ENCODE measurements at places on chromosomes 11 and 22. TPM values are rescaled to one million over a fixed set of nuclear protein-coding genes. Genes with fewer than 3 reads are reported as not detected.

Gene PDGFB
- total RNA-seq: 7.1 TPM

Gene SCGB2A2
- not detected for total RNA-seq

Gene C22orf15
- 0.81 TPM for total RNA-seq

DNA sequence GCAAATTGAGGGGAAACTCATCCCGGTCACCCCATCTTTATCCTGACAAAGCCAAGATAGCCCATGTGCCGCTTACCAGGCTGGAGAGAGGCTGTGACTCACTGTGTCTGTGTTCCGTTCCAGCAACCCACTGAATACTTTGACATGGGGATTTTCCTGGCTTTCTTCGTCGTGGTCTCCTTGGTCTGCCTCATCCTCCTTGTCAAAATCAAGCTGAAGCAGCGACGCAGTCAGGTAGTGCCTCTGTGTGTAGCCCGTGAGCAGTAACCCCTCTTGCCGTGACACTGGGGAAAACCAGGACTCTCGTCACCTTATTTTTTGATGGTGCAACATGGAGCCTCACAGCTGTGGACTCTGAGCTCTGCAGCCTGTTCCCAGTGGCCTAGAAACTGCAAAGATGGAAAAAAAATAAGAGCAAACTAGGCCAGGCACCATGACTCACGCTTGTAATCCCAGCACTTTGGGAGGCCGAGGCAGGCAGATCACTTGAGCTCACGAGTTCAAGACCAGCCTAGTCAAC, 16.9 kb downstream of the C22orf31 start:
- no peak for DNase-seq

DNA sequence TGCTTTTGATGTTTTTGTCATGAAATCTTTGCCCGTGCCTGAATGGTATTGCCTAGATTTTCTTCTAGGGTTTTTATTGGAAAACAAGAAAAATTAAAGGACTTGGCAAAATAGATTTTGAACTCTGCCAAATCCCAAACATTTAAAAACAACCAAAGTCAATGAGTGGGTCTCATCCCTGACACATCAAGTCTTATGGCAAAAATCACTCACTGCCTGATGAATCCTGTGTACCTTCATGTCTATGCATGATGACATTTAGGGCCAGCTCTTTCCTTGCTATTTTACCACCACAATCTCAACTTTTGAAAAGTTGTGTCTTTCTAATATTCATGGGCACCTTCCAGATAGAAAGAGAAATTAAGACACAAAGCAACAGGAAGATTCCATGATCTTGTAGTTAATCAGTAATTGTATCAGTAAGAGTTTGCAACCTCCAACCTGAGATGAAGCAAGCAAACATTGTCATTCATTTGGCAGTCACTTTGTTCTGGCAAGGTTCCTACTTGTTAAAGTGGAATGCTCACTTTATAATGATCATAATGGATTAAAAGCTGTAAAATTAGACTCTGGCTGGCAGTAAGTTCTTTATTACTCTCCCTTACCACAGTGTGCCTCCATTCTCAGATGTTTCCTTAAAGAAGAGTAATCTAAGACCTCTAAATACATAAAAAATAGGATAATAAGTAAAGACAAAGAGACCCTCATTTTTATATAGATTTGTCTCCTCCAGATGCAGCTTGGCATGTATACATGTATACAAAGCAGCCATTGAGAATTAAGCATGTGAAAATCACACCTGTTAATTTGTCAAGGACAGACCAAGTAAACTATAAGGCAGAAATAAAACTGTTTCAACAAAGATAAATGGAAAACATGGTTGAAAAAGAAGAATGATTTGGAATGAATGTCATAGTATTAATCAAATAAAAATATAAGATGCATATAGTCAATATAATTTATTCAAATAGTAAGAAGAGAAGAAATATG, 51.6 kb downstream of the ETS1 start:
- no peak for DNase-seq
